ENCODE measurements at places on chromosomes 6 and 20.

GRCh38 chr6:39666706-39667489 is 58.3 kb downstream of the KIF6 start:
- DNase-seq = no peak

DNA sequence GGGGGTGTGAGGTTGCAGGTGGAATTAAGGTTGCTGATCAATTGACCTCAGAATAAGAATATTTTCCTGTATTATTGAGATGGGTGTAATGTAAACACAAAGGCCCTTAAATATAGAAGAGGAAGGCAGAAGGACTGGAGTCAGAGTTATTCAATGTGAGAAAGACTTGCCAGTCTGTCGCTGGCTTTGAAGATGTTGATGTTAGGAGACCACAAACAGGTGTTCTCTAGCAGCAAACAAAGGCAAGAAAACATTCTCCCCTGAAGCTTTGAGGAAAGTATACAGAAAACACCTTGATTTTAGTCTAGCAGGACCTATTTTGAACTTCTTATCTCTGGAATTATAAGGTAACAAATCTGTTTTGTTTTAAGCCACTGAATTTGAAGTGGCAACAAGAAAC is 138.9 kb upstream of the PTPRK start:
- DNase-seq = no peak

DNA sequence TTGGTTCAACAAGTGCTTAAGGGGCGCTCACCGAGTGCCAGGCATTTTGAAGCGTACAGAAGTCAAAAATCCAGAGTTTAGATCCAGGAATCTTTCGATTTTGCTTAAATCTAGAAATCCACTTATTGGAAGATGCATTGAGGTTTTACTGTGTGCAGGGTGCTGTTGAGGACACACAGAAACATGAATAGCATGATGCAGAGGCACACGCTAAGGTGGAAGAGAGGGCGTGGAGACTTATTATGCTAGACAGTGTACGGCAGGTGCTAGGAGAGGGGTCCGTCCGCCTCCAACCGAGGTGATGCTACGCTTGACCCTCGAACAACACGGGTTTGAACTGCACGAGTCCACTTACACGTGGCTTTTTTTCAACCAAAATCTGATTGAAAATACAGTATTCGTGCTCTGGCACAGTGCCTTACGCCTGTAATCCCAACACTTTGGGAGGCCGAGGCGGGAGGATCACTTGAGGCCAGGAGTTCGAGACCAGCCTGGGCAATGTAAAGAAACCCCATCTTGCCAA is 1.0 kb upstream of the KIF13A start:
- no peak for DNase-seq

- no peak for DNase-seq
Measured at GRCh38 chr20:16555754-16556153, 17.5 kb downstream of the KIF16B start.

- no peak for DNase-seq
Measured at GRCh38 chr20:59027741-59028320, 4.3 kb downstream of the ATP5F1E start.

DNA sequence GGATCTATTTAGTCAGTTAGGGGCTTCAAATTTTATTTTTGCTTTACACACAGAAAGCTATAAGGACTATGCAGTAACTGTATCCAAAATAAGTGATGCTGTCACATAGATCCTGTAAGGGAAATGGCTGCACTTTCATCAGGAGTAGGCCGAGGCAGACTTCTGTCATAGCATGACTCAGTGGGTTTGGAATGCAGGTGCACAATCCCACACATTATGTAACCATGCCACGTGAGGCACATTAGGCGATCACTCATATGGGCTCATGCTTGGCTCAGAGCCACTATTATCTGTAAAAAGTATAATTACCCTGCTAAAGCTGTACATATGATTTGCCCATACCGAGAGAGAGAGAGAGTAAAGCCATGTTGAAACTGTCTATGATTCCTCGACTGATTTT is 1189.4 kb upstream of the EYS start:
- DNase-seq = no peak

GRCh38 chr20:46324960-46325703 is 16.8 kb upstream of the CDH22 start:
- no peak for DNase-seq

GRCh38 chr20:9200620-9201019 is 131.7 kb downstream of the PLCB4 start:
- no peak for DNase-seq

DNA sequence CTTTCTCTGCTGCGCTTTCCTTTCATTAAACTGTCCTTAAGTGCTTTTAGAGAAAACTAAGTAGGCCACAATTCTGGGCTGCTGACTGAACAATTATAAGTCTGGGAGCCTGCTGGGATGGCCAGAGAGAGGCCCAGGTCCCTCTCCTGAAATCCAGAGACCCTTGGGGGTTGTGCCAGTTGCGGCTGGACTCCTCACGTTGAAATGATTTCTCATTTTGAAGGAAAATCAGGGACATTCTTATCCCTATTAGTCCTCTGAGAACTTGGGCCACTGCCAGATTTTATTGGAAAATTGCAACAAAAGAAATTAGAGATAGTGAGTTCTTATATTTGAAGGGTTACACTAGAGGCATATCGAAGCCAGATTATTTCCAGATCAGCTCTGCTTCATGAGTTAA is 145.1 kb downstream of the CLIC5 start:
- no peak for DNase-seq

DNA sequence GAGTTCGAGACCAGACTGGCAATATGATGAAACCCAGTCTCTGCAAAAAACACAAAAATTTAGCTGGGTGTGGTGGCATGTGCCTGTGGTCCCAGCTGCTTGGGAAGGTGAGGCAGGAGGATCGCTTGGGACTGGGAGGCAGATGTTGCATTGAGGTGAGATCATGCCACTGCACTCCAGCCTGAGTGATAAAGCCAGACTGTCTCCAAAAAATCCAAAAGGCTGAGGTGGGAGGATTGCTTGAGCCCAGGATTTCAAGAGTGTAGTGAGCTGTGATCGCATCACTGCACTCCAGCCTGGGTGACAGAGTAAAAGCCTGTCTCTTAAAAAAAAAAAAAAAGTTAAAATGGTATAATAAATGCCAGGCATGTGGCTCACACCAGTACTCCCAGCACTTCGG is 1.3 kb upstream of the PTCRA start:
- no peak for DNase-seq

DNA sequence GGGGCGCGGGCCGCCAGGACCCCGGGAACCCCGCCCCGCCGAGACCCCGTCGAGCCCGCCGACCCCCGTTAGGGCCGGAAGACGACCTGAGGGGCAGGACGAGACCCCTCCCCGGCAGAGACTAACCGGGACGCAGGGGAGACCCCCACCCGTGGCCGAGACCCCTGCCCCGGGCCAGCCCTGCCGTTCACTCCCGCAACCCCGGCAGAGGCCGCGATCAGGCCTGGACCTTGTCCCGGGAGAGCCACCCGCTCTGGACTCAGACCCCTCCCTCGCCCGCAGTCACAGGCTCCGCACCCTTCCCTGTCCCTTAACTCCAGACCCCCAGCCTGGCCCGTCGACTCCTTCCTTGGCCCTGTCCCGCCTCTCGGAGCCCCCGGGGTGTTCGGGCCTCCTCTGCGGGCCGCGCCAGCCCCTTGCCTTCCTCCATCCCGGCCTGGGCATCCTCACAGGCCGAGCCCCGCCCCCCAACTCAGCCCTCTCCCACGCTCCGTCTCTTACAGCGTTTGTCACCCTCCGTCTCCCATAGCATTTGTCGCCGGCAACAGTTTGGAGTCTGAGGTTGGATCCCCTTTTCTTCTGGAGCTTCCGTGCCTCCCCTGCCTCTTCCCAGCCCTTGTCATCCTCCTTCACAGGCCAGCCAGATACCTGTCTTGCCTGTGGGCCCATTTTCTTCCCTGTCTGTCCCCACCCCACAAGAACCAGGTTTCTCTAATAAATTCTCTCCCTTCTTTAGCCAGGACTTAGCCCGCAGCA is 569 bp downstream of the TCEA2 start:
- DNase-seq = no peak

DNA sequence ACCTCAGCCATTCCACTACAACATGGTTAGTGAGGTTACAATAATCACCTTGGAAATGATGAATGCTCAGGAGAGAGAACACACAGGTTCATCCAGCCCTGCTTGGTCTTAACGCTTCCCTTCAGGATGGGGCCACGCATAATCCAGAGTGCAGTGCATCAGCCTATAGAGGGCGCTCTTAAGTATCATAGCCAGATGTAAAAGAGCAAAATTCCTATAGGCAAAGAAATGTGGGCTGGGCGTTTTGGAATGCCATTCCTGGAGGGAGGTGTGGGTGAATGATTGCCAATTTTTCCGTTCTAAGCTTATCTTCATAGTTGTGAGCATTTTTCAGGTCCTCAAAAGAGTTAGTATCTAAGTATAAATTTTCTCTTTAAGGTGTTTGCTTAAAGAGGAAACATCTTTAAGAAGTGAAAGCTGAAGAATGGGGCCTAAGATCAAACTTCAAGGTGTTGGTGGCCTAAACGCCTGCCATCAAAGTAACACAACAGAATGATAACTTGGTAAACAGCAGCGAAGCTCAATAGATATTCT is 1.8 kb downstream of the RIPOR2 start:
- no peak for DNase-seq

- DNase-seq = no peak
Measured at GRCh38 chr20:45456632-45457031, 12.9 kb upstream of the WFDC2 start.

GRCh38 chr20:59153832-59154231 is 9.8 kb upstream of the ZNF831 start:
- DNase-seq = no peak

- DNase-seq = no peak
Measured at GRCh38 chr20:57200882-57201695, 65.4 kb downstream of the BMP7 start.

DNA sequence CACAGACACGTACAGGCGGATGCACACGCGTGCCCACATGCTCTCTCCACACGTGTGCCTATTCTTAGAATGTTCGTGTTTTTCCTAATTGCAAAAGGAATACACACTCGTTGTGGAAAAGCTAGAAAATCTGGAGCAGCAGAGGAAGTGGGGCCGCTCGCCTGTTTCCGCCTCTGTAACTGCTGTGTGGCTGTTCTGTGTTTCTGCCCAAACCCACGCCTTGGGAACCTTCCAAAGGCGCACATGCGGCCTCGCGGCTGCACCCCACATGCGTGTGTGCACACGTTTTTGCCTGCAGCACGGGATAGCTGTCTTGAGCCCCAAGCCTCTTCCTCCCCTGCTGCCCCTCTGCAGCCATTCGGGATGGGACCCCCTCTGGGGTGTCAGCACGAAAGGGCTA is 12.2 kb downstream of the SLC17A9 start:
- DNase-seq = no peak

- no peak for DNase-seq
Measured at GRCh38 chr6:111119571-111120329, 32.4 kb downstream of the SLC16A10 start.

DNA sequence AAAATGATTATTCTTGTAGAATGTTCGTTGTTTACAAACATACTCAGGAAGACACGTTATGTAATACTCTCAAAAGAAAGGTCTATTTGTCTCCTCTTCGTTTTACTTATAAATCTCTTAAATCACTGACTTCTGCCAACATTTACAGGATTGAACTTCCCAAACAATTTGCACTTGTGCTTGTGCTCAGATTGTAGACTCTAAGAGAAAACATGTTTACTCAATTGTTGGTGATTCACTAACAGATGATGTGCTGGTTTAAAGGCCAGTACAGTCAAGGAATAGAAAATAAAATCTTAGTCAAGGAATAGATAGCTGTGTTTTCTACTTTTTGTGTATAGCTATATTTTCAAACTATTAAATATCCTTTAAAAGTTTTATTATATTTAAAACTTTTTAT is 172.8 kb downstream of the GJA1 start:
- DNase-seq = no peak

- no peak for DNase-seq
Measured at GRCh38 chr6:148524976-148525375, 182.3 kb downstream of the SASH1 start.

- DNase-seq = no peak
Measured at GRCh38 chr20:3932277-3932676, 43.1 kb downstream of the PANK2 start.

GRCh38 chr20:44143936-44144335 is 43.1 kb downstream of the JPH2 start:
- no peak for DNase-seq

DNA sequence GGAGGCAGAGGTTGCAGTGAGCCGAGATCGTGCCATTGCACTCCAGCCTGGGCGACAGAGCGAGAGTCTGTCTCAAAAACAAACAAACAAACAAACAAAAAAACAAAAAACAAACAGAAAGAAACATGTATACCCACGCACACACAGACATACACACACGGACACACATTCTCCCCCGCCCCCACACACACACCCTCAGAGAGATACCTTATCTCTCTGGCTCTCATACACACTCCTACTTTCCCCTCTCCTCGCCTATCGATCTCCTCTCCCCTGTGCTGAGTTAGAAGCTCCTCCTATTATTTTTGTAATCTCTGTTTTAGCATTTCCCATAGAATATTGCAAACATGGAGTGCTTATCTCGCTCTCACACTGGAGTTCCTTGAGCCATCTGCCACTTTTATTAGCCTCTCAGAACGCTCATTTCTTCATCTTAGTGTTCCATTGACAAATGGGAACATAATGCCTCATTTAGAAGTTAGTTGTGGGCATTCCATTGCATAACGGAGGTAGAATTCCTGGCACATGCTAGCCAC is 144.2 kb upstream of the CITED2 start:
- DNase-seq = no peak

DNA sequence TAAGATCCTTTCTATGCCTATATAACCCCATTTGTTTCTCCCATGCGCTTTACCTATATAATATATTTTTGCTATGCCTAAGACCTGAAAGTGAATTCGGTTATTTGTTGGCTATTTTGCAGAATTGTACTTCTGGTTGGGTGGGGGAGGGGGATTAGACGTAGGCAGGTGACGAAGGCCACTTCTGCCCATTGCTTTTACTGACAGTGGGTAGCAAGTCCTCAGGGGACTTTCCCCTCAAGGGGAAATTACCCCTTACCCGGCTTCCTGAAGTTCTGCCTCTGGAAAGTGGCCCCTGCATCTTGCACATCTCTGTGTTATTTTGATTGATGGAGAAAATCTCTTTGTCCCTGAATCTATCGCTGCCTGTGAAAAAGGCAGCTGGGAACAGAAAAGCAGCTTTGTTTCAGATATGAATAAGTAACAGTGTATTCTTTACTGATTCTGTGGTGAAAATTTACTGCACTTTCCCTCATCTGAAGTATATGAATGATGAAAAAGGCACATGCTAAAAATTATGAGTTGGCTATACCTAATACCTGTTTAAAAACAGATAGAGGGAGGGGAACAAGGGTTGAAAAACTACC is 133.9 kb downstream of the UTRN start:
- DNase-seq = no peak

- no peak for DNase-seq
Measured at GRCh38 chr6:13217206-13217905, 111.0 kb downstream of the TBC1D7 start.

DNA sequence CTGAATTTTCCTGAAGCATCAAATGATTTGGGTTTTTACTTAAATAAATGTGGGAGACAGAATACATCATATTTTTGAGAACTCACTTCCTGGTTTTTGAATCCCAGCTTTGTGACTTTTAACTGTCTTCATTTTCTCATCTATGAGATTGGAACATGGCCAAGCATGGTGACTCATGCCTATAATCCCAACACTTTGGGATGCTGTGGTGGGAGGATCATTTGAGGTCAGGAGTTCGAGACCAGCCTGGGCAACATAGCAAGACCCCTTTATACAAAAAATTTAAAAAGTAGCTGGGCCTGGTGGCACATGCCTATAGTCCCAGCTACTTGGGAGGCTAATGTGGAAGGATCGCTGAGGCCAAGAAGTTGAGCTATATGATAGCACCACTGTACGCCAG is 122.3 kb downstream of the QKI start:
- DNase-seq = no peak

- DNase-seq = no peak
Measured at GRCh38 chr6:16754876-16755275, 6.4 kb downstream of the ATXN1 start.

GRCh38 chr6:9007027-9007426 is 571.7 kb upstream of the SLC35B3 start:
- no peak for DNase-seq

All from stimulated activated CD8-positive, alpha-beta memory T cell treated with anti-CD3 and anti-CD28 coated beads, Interleukin-2, amount 100 ng/mL, for 1 hour (primary cell).